Neural progenitor cell (in vitro differentiated cells): ENCODE measurements at places on chromosomes 6 and 20. TPM values are rescaled to one million over a fixed set of nuclear protein-coding genes. Genes with fewer than 3 reads are reported as not detected.

NRSN1 gene
- total RNA-seq: 0.19 and 0.31 TPM in 2 replicates

MEI4 gene
- total RNA-seq: 1.0 TPM in 2 replicates

NTSR1 gene
- 0.12 and 0.26 TPM in 2 replicates for total RNA-seq

HLA-DRB5 gene
- total RNA-seq: 2.2 and 3.4 TPM in 2 replicates

SNTA1 gene
- total RNA-seq: 6.3 and 10.6 TPM in 2 replicates

CFAP61 gene
- total RNA-seq: 0.53 TPM in 1 of 2 replicates, not detected in the other

PNPLA1 gene
- not detected in 2 replicates for total RNA-seq

SLC17A3 gene
- total RNA-seq: not detected in 2 replicates

DYNLT2 gene
- total RNA-seq: 3.3 and 4.7 TPM in 2 replicates

CST1 gene
- total RNA-seq: not detected in 2 replicates

ERVFRD-1 gene
- total RNA-seq: not detected in 2 replicates

HLA-DOB gene
- 2.6 TPM in 1 of 2 replicates, not detected in the other for total RNA-seq

OPN5 gene
- total RNA-seq: not detected in 2 replicates

DIDO1 gene
- 64.5 and 68.5 TPM in 2 replicates for total RNA-seq

GSTA2 gene
- not detected in 2 replicates for total RNA-seq

MUCL3 gene
- 0.03 TPM in 1 of 2 replicates, not detected in the other for total RNA-seq

EFCAB8 gene
- not detected in 2 replicates for total RNA-seq

CRISP3 gene
- not detected in 2 replicates for total RNA-seq

BLCAP gene
- 46.4 and 74.3 TPM in 2 replicates for total RNA-seq

RAET1G gene
- not detected in 2 replicates for total RNA-seq

PSMG4 gene
- total RNA-seq: 15.2 and 25.3 TPM in 2 replicates

THBS2 gene
- total RNA-seq: 0.09 and 0.13 TPM in 2 replicates

RAB44 gene
- 0.03 TPM in 1 of 2 replicates, not detected in the other for total RNA-seq

FAM50B gene
- 2.8 and 4.5 TPM in 2 replicates for total RNA-seq

PGC gene
- not detected in 2 replicates for total RNA-seq

CST9L gene
- total RNA-seq: not detected in 2 replicates

NNAT gene
- total RNA-seq: 0.37 TPM in 1 of 2 replicates, not detected in the other
